ENCODE measurements at places on chromosomes 12 and 14.

DNA sequence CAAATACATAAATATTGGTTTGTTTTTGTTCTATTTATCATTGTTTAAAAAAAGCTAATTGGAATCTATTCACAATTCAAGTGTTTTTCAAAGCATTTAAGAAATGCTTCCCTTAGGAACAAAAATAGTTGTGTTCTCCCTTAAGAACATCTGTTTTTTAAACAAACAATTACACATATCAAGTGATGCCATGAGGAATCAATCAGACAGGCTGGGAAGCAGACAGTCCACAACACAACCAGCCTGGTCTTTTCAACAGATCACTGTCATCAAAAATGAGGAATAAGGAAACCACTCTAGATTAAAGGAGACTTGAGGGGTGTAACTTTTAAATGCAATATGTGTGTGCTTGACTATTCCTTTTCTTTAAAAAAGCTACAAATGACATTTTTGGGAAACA lies 25.5 kb downstream of the GALC start:
- no peak overlapping the region for H3K27ac ChIP-seq
- no peak for DNase-seq
- no peaks in the 10 kb centered on the region for H3K27me3 ChIP-seq
- H3K4me1 ChIP-seq = no peaks in the 10 kb centered on the region
- H3K4me3 ChIP-seq = no peak overlapping the region
- no peaks in the 10 kb centered on the region for H3K36me3 ChIP-seq

- DNase-seq = no peak
- no peak overlapping the region for H3K27ac ChIP-seq
- no peak overlapping the region for H3K4me3 ChIP-seq
- no peaks in the 10 kb centered on the region for H3K4me1 ChIP-seq
- H3K27me3 ChIP-seq = no peaks in the 10 kb centered on the region
Measured at GRCh38 chr12:39000370-39000769, 95.0 kb upstream of the CPNE8 start.

- peaks cover 4% of the 10 kb centered on the region for H3K4me1 ChIP-seq
- no peaks in the 10 kb centered on the region for H3K27me3 ChIP-seq
- no peak for DNase-seq
- H3K4me3 ChIP-seq = no peak overlapping the region
- no peak overlapping the region for H3K27ac ChIP-seq
Measured at GRCh38 chr14:99875421-99875820, 82.2 kb downstream of the EML1 start.

GRCh38 chr14:50020184-50020583 lies 96.2 kb downstream of the VCPKMT start:
- no peaks in the 10 kb centered on the region for H3K27me3 ChIP-seq
- no peak for DNase-seq
- H3K36me3 ChIP-seq = no peaks in the 10 kb centered on the region

DNA sequence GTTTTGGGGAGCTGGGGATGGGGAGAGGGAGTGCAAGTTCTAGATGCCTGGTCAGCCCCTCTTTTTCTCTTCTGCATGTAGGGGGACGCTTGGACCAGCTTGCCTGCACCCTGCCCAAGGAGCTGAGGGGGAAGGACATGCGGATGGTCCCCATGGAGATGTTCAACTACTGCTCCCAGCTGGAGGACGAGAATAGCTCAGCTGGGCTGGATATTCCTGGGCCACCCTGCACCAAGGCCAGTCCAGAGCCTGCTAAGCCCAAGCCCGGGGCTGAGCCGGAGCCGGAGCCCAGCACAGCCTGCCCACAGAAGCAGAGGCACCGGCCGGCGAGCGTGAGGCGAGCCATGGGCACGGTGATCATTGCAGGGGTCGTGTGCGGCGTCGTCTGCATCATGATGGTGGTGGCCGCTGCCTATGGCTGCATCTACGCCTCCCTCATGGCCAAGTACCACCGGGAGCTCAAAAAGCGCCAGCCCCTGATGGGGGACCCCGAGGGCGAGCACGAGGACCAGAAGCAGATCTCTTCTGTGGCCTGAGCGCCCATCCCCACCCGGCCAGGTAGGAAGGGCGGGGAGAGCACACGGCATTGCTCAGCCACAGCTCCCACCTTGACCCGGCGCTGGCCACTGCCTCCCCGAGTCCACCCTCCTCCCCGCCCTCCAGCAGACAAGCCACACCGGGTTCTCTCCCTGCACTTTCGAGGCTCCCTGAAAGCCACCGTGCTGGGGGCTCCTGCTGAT lies 14.0 kb downstream of the LRTM2 start:
- H3K27me3 ChIP-seq = no peaks in the 10 kb centered on the region
- no peaks in the 10 kb centered on the region for H3K36me3 ChIP-seq
- no peak overlapping the region for H3K4me3 ChIP-seq
- no peak overlapping the region for H3K27ac ChIP-seq

DNA sequence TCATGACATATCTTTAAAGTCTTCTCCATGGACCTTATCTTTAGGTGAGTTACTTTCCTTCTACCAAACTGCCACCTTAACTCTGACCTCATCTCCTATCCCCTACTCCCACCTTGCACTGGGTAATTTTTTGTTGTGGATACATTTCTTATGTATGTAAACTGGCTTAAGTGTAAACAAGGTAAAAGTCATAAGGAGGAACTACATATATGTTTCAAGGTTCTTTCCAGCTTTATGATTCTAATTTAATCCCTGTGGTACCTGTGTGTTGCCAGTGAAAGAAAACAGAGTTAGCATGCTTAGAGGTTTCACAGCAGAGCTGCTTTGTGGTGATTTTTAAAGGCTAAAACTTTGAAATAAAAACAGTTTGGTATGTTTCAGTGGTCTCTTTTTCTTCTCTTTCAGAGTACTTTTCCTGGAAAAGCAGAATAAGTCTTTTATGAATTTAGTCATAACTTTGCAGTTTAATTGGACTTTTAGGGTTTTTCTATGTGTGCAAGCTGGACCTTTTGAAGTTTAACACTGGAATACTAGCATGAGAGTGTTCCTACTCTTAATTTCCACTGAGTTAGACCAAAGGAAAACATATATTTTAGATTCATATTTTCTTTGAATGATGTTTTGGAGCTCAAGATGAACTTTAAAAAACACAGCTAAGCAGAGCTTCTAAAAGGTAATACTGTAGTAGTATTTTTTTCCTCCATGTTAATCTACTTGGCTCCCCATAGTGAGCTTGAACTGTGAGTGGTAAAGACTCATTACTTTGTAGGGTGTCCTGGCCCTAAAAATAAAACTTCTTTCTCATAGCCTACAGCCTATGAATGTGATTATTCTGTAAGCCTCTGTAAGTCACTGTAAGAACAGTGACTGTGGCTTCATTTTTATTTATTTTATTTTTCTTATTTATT lies 105.4 kb downstream of the FUT8 start:
- H3K27ac ChIP-seq = no peak overlapping the region
- peaks cover 3% of the 10 kb centered on the region for H3K4me1 ChIP-seq
- no peak overlapping the region for H3K4me3 ChIP-seq
- H3K27me3 ChIP-seq = no peaks in the 10 kb centered on the region
- no peak for DNase-seq

All from Caco-2 (cell line).